ENCODE measurements at places on chromosomes 2 and 18. TPM values are rescaled to one million over a fixed set of nuclear protein-coding genes. Genes with fewer than 3 reads are reported as not detected.

Gene TMEM37
- total RNA-seq, result not detected

Gene PPM1G
- total RNA-seq, result 91.9 TPM

Gene TCF7L1
- 6.3 TPM for total RNA-seq

Gene TEX261
- total RNA-seq, result 30.0 TPM

Gene AFF3
- total RNA-seq, result not detected

Gene GPR148
- not detected for total RNA-seq

Gene ANKRD39
- 13.6 TPM for total RNA-seq

Gene LRRC30
- not detected for total RNA-seq

Gene TP53I3
- 75.3 TPM for total RNA-seq

Gene KYNU
- total RNA-seq, result 0.75 TPM

Gene CHN1
- total RNA-seq, result 1.3 TPM

Gene SAG
- total RNA-seq, result not detected

Gene SERPINB8
- total RNA-seq, result 30.0 TPM

Gene BCL11A
- total RNA-seq, result 8.5 TPM

Gene GPR45
- not detected for total RNA-seq

Gene UGT1A9
- total RNA-seq, result not detected

Gene XDH
- total RNA-seq, result 23.3 TPM

Gene ARHGEF4
- total RNA-seq, result 70.3 TPM

Gene WDR43
- total RNA-seq, result 103 TPM

Gene SP9
- not detected for total RNA-seq

Gene PMAIP1
- 17.8 TPM for total RNA-seq

Gene RND3
- 446 TPM for total RNA-seq

Gene ZSWIM2
- total RNA-seq, result not detected

Gene GALR1
- not detected for total RNA-seq
